SIG-M5 (cell line): ENCODE measurements at places on chromosomes 5 and 9.
A peak's percentile ranks its signal among the peaks of the same experiment; 100 is the strongest.

- no peak for DNase-seq
These were observed 173.4 kb downstream of the DNAH5 start for GRCh38 chr5:13771011-13771571.

DNA sequence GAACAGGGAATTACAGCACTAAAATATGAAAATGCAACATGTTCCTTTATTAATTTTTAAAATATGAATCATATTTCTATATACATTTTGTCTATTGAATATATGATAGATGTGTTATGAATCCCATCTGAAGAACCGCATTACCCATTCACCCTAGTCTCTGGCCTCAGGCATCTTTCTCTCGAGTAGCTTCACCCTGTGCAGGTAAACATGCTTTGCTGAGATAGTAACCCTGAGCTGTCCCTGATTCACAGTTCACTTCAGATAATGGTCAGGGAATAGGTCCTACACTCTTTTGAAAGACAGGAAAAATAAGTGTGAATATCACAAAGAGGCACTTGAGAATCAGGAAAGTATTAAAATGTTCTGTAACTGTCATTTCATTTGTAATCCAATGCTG, 766.8 kb downstream of the IRX1 start:
- DNase-seq: no peak

GRCh38 chr9:86281593-86282076, 703 bp downstream of the ISCA1 start:
- no peak for DNase-seq

DNA sequence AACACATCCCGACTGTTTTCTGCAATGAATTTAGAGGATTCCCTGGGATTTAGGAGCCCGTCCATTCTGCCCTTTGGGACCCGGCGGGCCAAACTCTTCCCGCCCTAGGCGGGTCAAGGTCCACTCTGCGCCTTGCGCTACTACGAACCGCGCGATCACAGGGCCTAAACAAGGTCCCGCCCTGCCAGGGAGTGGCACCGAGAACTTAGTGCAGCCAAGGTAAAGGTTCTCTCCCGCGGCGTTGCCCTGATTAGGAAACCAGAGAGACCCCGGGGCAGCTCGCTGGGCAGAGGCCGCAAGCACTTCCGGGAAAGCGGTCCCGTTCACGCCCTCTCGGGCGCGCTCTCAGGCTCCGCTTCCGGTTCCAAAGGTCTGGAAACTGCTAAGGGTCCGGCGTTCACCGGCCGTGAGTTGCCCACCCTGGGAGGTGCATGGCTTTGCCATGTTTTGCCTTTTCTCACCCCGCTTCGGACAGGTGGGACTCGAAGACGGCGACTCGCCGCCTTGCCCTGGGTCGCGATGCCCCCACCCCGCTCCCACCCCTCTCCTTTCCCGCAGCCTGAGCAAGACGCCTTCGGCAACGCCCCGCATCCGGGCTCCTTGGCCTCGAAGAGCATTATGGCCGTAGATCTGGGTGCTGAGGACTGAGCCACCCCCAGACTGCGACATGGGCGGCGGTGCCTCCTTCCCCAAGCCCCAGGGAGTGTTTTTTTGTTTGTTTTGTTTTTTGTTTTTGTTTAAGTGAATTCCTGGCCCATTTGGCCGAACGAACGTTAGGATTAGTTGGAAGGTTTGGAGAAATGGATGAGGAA, 23.4 kb downstream of the HNRNPK start:
- DNase-seq: no peak

GRCh38 chr5:80182809-80183580, 72.9 kb downstream of the SERINC5 start:
- no peak for DNase-seq

DNA sequence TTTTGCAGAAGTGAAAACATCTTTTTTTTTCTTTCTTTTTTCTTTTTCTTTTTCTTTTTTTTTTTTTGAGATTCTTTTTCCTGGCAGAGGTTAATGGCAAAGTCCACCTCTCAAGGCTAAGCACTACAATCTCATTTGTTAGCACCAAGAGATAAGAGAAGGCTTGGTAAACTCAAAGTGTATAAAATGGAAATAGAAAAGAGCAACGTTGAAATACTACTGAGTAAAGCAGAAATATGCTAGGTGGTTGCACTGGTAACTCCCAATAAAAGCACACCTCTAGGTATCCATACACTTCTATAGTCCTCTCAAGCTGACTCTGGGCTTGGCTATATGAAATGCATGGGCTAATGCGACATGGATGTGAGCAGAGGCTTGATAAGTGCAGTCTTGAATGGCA, 188.9 kb downstream of the RAB3C start:
- no peak for DNase-seq

- no peak for DNase-seq
These were observed 111.0 kb upstream of the PTCH1 start for GRCh38 chr9:95627802-95628201.

DNA sequence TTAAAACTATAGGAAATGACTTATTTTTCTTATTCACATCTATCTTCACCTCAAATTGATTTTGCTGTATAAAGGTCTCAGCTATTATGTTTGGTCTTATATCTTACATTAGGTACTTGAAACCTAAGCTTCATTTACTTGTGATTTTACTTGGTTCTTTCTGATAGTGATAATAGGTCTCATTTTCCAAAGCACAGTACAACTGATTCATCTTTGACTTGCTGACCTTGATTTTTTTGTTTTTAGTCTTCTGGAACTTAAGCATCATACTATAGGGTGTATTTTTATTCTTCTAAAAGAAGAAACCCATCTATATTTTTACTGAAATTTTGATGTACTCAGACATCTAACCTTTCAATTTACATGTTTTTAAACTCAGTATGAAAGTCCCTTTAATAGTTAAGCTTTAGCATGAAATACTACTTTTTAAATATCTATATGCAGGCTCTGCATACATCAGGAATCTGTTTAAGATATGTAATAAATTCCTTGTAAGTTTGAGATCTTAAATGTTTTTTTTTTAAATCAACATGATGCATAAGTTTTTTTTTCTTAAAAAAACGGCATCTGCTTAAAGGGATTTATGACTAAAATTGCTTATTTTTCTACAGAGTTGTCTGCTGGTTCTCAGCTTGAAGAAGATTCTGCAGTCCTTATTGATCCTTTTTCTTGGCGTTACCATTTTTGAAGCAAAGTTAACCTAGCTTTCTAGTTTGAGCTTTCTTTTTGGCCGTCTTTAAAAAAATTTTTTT, 13.3 kb downstream of the MATR3 start:
- DNase-seq: no peak

DNA sequence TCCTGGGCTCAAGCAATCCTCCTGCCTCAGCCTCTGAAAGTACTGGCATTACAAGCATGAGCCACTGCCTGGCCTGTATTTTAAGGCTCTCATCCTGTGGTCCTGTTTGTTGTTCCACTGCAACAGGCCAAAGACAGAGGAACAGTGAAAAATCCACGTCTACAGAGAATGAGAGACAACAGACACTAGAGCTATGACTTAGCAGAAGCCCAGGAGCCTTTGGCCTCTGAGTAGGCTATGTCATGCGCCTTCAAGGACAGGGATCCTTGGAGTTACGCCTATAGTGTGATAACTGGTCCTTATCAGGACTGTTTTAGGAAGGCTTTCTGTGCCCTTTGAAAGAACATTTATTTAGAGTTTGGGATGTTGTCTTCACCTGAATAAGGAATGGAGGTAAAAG, 10.5 kb downstream of the POC5 start:
- DNase-seq: no peak

GRCh38 chr5:83364312-83365299, 106.9 kb upstream of the VCAN start:
- DNase-seq: peak; percentile 50

GRCh38 chr5:113425909-113426308, 8.9 kb downstream of the TSSK1B start:
- DNase-seq: no peak

DNA sequence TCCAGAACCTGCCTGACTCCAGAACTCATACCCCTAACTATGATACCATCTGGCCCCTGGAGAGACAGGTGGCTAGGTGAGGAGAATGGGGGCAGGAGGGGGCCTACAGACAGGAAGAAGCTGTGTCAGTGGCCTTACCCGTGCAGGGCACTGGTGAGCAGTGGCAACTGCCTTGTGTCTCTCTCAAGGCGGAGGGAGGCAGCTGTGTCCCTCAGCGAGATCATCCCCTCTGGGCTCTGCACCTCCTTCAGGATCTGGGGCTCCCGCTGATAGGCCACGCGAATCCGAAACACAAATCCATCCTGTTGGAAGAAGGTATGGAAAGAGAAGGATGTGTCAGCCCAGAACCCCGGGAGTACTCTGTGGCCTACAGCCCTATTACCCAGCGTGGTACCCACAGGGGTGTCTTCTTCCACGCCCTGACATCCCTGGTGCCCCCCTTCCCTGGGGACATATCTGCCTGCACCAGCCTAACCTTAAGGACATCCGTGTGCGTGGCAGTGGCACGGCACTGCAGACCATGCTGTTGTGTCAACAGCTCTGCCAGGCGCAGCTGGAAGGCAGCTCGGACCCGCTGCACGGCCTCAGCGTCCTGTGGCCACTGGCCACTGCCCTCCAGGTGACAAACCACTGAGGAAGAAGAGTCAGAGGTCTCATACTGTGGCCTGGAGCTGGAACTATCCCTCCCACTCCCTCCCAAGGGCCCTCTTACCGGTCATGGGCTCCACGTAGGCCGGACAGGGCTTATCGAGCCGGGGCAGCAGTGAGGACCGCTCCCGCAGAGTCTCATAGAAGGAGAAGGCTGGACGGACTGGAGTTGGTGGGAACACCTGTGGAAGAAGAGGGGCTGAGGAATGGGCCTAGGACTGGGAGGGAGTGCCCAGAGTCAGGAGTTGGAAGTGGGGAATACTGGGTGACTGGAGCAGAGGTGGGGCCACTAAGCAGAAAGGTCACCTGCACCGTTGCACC, 7.8 kb downstream of the NOL6 start:
- DNase-seq: no peak

- DNase-seq: no peak
These were observed 82.4 kb downstream of the NNT start for GRCh38 chr5:43685252-43685950.

DNA sequence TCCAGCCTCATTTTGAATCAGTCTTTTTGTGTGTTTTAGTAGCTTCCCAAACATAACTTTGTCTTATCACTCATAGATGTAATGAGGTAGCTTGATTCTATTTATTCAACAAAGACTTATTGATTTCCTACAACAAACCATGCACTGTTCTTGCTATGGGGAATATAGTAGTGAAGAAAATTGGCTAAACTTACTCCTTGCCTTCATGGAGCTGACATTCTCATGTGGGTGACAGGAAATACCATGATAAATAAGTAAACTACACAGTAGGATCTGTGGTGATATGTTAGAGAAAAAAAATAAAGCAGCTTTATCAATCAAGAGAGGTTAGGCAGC, 255.7 kb upstream of the TNC start:
- DNase-seq: no peak

DNA sequence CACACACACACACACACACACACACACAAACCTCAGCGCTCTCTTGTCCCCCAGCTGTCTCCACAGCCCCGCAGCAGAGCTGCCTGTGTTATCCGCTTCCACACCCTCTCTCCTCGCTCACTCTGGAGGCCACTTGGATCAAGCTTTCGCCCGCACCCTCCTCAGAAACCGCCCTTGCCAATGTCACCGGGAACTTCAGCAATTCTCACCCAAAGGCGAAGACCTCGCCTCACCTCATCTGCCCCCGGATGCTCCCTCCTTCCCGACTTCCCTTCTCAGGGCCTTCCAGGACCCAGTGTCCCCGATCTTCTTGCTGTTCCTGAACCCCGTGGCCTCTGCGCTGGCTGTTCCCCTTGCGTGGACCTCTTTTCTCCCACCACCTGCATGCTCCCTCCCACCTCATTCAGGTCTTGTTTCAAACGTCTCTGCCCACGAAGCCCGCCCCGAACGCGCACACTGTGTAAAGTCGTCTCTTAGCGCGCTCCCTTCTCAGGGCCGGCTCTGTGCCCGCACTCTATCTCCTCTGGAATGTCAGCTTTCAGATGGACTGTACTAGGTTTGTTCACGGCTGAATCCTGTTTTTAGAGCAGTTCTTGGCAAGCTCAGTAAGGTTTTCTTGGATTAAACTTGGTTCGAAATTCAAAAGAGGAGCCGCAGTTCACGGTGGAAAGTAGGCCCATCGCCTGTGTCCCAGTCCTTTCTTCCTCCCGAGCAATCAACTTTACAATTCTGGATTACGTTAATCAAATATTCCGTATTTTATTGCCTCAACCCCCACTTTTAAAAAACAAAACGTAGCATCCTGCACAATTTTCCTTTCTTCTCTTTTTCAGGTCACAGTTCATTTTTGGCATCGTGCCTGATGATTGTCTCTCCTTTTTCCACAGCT, 1.0 kb upstream of the TRIM7 start:
- no peak for DNase-seq

- DNase-seq: no peak
These were observed 79.1 kb upstream of the ALDH1B1 start for GRCh38 chr9:38313421-38313820.

DNA sequence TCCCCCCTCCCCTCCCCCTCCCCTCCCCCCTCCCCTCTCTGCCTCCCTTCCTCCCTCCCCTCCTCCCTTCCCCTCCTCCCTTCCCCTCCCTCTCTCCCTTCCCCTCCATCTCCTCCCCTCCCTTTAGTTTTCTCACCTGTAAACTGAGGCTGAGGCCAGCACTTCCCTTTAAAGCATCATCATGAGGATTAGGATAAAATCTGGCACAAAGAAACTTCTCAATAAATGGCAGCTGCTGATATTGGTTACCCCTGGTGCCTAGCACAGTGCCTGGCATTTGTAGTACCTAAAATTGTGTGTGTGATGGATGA, 41.9 kb downstream of the RAI14 start:
- DNase-seq: no peak

DNA sequence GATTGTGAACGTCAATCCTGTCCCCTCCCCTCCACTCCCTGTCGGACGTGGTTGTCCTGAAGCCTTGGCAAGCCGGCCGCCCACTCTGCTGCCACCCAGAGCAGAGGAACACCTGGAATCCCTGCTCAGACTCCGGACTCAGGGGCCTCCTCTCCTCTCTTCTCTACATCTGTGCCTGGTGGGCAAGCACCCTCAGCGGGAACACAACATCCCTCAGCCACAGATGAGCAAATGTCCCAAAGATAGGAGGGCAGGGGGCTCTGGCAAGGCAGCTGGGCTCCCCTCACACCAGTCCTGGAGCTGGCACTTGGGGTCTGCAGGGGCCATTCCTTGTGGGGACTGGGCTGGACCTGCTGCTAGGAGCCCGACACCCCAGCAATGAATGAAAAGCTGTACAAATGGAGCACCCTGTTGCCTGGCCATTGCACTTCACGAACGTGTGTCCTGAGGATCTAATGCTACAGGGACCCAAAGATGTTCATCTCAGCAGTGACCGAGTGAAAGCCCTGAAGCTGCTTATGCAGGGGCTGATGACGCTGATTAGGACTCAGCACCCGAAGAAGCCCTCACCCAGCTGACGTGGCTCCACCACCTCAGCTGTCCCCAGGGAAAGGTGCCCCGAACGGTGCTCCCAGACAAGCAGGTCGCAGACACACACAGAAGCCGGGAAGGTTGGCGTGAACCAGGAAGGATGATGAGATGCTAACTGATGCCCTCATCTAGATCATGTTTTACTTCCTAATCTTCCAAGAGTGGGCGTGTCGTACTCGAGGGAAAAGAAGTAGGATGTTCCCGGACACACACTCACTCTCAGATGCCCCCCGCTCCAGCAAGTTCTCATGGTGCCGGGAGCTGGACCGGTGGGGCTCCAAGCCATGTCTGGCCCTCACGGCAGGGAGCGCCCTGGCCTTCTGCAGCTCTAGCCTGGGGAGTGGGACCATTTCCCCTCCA, 177.0 kb upstream of the PPP1R26 start:
- no peak for DNase-seq
